ENCODE measurements at places on chromosomes 2 and 18.

DNA sequence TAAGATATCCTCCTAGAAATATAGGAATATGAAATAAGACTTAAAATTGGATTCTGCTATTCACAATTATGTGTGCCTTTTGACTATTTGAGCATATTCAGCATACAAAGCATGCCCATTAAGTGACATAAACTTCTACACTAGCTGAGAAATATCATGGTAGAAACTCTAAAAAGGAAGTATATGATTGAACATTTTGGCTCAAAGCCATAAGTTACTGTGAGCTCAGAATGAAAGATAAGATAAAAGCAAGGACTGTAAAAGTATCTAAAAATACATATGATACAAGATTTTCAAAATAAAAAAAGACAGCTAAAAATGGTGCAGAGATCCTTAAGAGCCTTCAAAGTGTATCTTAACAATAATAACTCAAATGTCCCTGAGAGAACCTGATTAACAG lies 340.5 kb upstream of the SLC39A10 start:
- DNase-seq, result no peak

DNA sequence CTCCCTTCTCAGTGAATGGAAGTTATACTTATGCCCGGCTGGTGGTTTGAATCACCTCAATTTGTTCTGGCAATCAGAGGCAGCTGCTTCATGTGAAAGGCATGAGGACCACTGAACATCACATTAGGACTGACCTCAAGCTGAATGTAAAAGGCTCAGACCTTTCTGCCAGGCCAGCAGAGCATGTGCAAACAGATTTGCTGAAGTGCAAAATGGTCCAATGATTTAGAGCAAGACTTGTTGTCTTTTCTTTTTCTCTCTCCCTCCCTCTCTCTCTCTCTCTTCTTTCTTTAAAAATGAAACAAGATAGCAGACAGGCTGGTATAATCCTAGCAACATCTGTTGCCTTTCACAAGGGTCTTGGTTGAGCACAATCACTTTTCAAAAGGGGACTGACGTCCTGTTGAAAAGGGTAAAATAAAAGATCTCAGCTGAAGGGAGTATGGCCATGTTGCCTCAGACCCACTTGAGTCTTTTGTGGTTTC lies 13.3 kb upstream of the CDH7 start:
- DNase-seq, result no peak

GRCh38 chr2:203164311-203164935 lies 74.4 kb upstream of the CYP20A1 start:
- DNase-seq, result no peak

DNA sequence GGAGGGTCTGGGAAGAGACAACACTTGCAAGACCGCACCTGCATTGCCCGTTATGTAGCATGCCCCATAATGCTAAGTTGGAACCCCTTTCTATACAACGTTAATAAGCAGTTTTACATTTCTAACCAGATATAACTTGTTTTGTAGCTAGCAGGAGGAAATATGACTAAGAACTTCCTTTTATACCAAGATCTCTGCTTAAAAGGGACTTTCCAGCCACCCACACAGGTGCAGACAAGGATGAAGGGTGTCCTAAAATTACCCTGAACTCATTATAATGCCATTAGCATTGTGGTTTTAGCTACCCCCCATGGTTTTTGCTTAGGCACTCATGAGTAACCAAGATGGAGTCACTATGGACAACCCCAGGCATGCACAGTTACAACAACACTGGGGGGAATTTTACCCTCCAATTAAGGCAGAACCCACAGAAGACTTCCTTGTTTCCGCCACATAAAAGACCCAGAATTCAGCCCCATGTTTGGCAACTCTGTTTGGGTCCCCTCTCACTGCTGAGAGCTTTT lies 362.8 kb downstream of the CBLN2 start:
- no peak for DNase-seq

GRCh38 chr2:185130685-185131084 lies 532.4 kb downstream of the ZNF804A start:
- DNase-seq, result no peak

GRCh38 chr2:42076357-42077225 lies 28.8 kb downstream of the PKDCC start:
- no peak for DNase-seq

DNA sequence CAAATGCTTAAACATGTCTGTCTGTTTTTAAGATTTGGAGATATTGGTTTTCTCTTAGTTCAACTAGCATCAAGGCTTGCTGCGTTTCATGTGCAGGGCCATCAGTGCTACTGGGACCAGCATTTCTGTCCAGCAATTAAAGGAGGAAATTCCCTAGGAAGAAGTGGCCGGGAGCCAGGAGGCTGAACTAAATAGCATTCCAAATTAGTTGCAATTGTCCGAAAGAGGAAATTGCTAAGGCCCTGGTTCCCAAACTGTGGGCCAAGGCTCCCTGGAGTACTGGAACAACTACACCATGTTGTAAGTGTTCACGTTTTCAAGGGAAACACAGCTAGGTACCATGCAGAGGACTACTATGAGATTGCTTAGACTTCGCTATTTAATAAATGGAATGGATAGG lies 257.9 kb downstream of the PTPRM start:
- DNase-seq, result no peak

DNA sequence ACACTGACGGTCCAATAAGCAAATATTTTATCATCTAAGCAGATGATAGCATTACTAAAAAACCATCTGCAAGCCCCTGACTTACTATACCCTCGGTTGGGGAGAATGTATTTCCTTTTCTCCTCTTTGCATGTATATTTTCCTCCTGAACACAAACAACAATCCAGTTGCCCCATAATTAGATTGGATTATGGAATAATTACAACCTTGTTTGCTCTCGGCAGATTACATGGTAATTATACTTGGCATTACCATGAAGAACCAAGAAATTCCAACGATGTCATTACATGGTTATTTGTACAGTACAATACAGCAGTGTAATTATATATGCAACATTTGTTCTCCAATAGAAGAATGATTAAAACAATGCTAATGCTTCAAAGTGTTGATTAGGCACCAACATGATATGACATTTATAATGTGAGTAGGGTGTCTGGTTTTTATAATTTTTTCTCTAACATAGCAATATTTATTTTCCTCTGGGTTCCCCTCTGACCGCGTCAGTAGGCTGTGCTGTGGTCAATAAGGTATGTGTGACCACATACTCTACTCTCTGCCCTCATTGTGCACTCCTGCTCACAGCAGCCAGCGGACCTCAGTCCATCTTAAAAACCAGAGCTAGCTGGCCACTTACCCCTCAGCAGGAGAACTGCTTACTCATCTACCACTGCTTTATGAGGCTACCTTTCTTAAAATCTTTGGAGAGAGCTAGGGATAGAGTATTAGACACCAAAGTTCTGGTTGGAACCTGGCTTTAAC lies 176.1 kb downstream of the INSIG2 start:
- DNase-seq, result no peak

DNA sequence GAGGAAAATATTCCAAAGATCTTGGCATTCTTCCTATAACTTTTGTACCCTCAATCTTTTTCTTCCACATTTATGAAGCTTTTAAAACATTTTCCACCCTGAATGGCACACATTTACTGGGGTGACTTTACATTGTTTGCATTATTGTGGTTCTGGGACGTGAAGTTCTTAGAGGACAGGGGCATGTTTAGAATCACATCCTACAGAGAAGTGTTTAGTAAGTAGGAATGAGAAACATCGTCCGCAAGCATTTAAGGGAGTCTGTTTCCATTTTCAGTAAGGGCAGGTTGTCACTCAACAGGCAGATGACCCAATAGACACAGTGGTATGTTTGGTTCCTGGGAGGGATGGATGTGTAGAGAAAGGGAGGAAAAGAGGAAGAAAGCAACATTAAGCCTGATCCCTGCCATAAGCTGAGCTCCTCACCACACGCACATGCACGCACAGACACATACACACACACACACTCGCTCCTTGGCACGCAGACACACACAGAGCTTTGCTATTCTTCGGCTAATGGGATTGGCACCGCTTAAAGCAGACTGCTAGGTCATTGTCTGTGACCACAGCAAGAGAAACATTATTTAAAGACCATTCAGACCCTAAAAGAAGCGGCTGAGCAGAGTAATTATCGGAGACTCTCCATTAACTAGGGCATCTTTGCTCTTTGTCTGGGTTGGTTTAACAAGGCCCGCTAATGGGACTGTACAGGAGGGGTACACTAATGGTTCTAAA lies 14.2 kb upstream of the PLEKHM3 start:
- no peak for DNase-seq

- DNase-seq, result no peak
These were observed 222.0 kb upstream of the FN1 start for GRCh38 chr2:215657844-215658243.

- DNase-seq, result no peak
These were observed 74.0 kb downstream of the BIRC6 start for GRCh38 chr2:32430804-32431203.

DNA sequence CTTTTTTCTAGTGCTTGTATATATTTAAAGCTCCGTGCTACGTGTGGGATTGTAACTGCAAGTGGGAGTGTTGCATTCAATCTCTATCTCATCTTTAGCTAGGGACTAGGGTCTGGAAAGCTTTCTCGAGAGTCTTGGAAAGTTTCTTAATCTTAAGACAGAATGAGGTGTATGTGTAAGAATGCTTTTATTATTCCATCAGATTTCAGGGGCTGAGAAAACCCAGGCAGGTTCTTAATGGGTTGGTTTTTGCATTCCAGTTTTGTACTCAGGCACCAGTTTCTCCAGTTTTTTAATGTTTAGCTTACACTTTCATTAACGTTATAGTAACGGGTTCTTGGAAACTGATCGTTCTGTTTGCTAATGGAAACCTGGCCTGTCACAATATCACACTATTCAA lies 20.3 kb downstream of the MRPL19 start:
- DNase-seq, result no peak

GRCh38 chr2:119233326-119234020 lies 9.8 kb downstream of the STEAP3 start:
- DNase-seq, result no peak

- no peak for DNase-seq
These were observed 7.5 kb downstream of the SLC9A4 start for GRCh38 chr2:102480285-102481195.

DNA sequence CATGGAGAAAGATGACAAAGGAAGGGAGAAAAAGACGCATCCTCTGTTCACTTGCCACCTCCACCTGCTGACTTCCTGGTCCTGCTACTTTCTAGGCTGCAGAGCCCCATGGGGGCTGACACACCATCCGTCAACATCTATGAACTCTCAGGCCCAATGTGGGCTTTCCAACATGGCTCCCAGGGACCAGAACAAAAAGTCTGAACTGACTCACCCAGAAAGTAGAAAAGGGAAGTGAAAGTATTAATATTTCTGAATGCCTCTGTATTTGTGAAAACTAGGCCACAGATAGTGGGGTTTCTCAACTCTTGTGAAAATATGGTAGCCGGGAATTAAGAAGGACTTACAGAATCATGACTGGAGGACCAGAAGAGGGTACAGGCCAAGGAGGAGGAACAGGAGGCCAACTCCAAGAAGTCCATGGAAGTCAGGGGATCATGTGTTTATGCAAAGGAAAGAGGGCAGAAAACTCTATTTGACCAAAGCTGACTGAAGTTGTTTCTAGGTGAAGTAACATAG lies 123.1 kb upstream of the CAB39 start:
- no peak for DNase-seq

DNA sequence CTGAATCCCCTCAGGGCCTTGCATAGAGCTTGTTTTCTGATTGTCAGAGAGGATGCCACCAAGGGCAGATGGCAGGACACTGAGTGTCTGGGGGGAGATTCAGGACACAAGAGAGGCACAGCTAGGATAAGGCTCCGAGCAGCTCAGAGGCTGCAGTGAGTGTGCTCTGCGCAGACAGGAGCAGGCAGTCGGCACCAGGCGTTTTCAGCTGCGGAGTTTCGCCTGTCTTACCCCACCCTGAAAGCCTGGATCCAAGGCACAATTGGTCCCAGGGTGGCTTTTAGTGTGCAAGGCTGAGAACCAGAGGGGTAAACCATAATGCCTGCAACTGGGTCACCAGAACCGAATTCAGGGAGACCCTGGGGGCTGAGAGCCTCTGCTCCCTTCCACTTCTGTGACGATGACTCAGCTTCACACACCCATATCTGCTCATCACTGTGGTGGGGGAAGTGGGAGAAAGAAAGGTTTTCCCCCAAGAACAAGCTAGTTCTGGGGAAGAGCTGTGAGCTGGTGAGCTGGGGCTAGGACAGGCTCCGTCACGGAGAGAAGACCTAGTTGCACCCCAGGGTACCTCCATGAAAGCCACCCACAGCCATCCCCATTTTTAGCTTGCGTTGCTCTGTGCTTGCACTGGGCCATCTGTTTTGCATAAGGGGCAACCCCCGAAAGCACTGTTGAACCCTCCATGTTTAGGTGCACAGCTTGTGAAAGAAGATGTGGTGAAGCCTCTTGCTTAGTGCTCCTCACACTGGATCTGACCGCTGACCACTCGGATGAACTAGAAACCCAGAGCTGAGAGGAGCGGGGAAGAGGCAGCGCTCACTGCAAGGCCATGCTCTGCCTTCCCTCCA lies 173.7 kb downstream of the CELF4 start:
- DNase-seq, result no peak

GRCh38 chr2:2597712-2598111 lies 266.6 kb upstream of the MYT1L start:
- no peak for DNase-seq

DNA sequence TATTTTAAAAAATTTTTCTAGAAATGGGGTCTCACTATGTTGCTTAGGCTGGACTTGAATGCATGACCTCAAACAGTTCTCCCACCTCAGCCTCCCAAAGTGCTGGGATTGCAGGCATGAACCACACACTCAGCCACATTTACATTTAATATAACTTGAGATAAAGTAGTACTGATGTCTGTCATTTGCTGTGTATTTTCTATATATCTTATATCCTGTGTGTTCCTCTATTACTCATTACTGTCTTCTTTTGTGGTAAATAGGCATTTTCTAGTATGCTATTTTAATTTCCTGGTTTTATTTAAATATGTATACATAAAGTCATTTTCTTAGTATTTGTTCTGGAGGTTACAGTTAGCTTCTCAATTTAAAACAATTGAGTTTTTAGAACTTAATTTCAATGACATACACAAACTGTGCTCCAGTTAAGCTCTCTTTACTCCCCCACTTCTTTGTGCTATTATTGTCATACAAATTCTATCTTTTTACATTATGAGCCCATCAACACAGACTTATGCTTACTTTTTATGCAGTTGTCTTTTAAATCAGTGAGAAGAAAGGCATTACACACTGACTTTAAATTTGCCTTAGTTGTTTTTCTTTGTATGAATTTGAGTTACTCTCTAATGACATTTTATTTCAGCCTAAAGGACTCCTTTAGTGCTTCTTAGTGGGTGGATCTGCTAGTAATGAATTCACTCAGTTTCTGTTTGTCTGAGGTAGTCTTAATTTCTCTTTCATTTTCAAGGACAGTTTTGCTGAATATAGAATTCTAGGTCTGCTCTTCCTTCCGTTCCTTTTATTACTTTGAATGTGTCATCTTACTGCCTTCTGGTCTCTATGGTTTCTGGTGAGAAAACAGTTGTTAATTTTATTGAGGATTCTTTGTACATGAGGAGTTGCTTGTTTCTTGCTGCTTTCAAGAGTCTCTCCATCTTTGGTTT lies 6.2 kb upstream of the INPP4A start:
- no peak for DNase-seq
